Stimulated activated CD4-positive, alpha-beta T cell treated with anti-CD3 and anti-CD28 coated beads, Interleukin-2, amount 100 ng/mL, for 4 hours (primary cell): ENCODE measurements at places on chromosomes 4 and X.

- DNase-seq = no peak
Measured at GRCh38 chrX:16756724-16757123, 29.5 kb upstream of the TXLNG start.

- no peak for DNase-seq
Measured at GRCh38 chr4:126123611-126124325, 809.0 kb downstream of the FAT4 start.

DNA sequence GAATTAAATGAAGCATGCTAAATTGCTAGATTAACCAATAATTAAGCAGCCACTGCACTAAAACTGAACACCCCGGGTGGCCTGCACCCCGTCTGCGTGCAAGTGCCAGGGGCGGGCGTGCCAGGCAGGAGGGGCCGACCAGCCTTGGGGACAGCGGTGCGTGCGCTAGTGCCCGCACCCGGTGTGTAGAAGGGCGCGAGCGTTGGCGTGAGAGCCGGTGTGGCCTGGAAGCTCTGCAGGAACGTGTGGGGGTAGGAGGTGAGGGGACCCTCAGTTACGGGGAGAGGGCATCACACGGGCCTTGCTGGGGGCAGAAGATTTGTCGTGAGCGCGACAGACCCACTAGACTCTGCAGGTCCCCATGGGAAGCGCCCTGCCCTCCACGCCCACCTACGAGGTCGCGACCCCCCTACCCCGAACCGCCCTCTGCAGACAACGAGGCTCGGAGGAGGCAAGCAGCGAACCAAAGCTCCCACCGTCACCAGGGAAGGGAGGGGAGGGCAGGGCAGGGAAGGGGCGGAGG is 105.8 kb downstream of the FAM53A start:
- DNase-seq = no peak

- DNase-seq = no peak
Measured at GRCh38 chr4:74400395-74400794, 35.5 kb downstream of the EREG start.

DNA sequence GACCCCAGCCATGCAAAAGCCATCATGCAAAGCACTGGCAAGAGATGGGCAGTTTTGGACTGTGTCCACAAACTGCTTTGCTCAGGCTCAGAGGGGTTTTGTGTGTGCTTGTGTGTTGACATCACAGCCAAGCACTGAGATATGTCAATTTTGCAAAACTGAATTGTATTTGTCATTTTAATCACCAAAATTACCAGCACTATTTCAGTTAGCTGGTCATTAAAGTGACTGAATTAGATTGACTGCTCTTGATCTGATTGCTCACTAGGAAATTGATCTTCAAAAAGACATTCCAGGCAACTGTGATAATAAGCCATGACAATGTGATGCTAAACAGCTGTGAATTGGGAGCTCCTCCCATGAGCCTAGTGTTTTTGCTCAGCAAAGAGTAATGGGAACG is 337.3 kb upstream of the GNPDA2 start:
- DNase-seq = no peak

DNA sequence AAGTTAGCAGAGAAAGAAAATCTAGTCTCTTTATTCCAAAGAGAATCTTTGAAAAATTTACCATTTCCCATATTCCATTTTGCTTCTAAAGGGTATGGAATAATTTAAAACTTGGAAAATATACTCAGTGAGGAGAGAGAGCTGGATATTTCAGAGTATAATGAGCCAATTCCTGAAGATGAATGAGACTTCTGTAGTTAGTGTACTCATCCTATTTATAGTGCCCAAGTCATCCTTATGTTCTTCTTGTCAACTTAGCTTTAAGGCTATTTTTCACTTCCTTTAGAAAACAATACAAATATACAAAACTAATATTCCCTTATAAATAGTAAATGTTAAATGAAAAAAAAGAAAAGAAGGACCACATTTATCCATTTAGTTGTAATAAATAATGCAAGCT is 302.6 kb downstream of the IQCM start:
- DNase-seq = no peak

GRCh38 chr4:126850286-126850685 is 782.5 kb upstream of the INTU start:
- DNase-seq = no peak

DNA sequence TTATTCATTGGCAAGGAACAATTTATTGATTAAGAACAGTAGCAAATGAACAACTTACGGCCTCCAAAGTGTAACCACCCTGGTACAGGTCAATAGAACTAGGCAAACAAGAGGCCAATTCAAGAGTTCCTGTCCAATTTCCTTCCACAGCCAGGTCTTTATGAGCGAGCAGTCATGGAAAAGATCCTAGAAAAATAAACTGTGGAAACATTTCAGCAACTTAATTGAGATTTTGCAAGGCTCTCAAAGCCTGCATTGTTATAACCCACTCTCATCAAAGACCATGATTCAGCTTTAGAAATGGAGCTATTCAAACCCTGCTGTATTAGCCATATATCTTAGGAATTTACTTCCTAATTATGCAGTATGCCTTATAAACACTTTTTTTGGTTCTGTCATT is 43.6 kb downstream of the UNC5C start:
- no peak for DNase-seq

- DNase-seq = no peak
Measured at GRCh38 chrX:3268829-3269228, 77.6 kb downstream of the MXRA5 start.

GRCh38 chr4:106140601-106141000 is 175.4 kb downstream of the TBCK start:
- DNase-seq = no peak

DNA sequence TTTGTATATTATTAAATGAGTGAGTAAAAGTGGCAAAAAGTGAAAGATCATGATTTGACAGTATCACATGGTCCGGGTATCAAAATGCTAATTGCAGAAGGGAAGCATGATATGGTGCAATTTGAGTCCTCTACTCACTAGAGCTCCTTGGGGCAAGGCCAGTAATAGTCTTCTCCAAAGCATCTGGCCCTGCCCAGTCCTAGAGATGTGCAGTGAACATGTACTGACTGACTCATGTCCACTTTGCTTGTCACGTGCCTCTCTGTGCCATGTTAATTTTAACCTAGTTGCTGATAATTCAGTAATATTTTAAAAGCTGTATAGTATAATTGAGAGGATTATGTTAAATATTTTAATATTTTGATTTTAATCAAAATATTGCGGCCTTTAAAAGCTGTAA is 54.6 kb upstream of the TENM3 start:
- no peak for DNase-seq

DNA sequence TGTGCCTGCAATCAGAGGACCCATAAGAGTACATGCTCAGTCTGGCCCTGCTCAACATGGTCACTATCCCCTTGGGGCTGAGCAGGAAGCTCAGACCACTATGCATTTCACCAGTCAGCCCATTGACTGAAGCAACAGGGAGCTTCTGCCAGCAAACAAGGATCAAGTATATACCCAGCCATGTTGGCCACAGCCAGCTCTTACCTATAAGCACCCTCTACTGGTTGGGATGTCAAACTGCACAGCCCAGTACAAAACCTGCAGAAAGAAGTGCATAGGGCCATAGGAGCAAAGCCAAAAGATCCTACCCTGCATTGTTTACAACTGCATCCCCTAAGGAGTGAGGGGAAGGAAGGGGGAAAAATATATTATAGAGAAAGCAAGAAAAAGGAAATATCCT is 214.4 kb upstream of the CPEB2 start:
- no peak for DNase-seq

- DNase-seq = no peak
Measured at GRCh38 chr4:186702940-186703339, 20.7 kb downstream of the FAT1 start.

GRCh38 chrX:119684916-119685224 is 8.1 kb downstream of the SEPTIN6 start:
- DNase-seq = no peak

DNA sequence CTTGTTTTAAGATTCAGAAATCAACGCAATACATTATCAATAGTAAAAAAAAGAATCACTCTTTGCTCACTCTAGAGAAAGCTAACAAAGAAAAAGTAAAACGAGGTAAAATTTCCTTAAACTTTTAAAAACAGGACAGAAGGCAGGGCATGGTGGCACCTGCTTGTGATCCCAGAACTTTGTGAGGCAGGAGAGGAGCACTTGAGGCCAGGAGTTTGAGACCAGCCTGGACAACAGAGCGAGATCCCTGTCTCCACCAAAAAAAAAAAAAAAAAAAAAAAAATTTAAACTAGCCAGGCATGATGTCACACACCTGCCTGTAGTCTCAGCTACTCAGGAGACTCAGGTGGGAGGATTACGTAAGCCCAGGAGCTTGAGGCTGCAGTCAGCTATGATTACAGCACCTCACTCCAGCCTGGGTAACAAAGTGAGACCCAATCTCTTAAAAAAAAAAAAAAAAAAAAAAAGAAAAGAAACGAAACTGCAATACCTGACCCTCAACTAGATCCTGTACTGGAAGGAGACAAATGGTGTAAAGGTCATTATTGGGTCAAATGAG is 3.5 kb downstream of the CCNI start:
- peak; percentile 58 for DNase-seq

- no peak for DNase-seq
Measured at GRCh38 chr4:25474690-25475089, 97.6 kb downstream of the ANAPC4 start.

GRCh38 chrX:139020801-139021200 is 309.3 kb upstream of the FGF13 start:
- DNase-seq = no peak

GRCh38 chrX:141341341-141341740 is 99.0 kb upstream of the SPANXC start:
- no peak for DNase-seq

GRCh38 chr4:6469898-6470501 is 2.4 kb downstream of the PPP2R2C start:
- DNase-seq = no peak

DNA sequence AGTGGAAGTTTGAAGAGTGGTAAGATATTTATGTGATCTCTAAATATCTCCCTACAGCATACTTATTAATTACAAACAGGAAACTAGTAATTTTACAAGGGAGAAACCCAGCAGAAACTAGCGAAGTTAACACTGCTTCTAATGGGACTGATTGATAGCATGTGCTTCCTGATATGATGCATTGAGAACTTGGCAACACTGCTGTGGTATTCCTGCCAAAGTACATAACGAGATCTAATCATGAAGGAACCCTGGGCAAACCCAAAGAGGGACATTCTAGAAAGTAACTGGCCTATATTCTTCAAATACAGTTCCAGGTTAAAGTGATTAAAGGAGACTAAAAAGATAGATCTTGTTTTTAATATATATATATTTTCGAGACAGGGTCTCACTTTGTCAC is 4.6 kb upstream of the GPR34 start:
- no peak for DNase-seq

GRCh38 chr4:24763631-24764297 is 31.6 kb upstream of the SOD3 start:
- no peak for DNase-seq

DNA sequence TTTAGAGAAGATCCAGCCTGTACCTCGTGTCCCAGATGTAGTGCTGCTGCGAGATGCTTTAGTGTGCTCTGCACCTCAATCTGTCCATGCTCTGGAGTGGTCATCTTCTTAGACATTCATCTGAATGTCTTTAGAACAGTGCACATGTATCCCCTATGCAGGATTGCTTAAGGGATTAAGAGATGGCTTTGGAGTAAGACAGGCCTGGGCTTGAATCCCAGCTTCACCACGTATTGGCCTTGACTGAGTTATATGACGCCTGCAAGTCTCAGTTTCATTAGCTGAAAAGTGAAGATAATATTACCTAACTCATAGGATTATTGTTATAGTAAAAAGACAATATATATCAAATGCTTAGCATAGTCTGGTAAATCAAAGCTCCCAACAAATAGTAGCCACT is 98.3 kb downstream of the NFKB1 start:
- no peak for DNase-seq

DNA sequence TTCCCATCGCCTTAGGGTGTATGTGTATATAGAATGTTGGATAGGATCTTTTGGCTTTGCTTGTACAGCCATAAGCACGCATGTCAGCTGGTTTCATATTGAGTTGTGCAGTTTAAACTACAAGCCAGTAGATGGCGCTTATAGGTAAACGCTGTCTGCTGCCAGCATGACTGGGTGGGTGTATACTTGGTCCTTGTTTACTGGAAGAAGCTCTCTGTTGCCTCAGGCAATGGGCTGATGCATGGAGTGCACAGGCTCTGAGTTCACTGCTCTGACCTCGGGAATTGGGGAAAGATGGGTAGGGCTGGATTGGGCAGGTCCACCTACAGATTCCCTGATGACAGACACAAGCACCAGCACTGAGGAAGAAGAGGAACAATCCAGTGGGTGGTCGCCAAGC is 831.5 kb downstream of the STIM2 start:
- no peak for DNase-seq

DNA sequence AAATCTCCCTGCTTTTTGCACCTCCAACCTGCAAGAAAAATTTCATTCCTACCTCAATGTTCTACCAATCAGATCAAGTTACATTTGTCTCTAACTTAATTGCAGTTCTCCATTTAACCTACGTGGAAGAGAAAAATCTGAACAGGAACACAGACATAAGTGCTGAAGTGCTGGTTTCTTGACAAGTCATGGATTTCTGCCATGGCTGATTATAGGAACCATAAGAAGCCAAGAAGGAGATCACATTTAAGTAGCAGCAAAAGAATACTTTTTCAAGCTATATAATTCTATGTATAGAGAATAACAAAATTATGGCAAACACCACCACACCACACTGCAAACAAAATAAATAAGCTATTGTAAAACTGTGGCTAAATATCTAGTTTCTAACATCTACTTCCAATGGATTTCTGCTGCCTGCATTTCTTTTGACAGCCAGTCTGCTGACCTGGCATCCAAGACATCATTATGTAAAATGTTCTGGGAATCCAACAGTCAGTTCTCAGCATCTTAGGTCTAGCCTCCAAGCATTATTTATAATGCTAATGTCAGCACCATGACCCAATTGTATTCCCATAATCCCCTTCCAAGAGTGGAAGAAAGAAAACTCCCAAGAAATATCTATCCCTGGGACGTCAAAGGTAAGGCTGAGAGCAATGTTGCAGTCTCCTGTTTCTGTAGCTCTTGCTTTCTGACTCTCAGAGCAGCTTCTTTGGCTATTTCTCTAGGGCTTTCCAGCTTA is 50.8 kb upstream of the GAB1 start:
- DNase-seq = no peak

DNA sequence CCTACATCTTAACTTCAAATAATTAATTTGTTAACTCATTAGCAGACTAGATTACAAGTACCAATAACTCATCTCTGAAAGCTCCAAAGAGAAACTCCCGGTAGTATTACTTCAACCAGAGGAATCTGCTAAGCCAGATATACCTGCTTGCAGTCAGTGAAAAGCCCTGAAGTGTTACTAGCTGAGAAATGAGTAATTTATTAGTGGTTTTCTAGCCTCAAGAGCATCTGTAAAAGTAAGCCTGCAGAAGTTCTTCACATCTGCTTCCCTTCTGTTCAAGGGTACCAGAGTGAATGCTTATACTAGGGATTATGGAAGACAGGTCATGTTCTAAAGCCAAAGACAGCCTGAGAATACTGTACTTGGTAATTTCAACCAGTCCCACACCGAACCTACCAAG is 34.7 kb downstream of the IRS4 start:
- DNase-seq = no peak
